ENCODE measurements at places on chromosomes 5 and 9.

- peak; percentile 5 for DNase-seq
Observed at GRCh38 chr5:96537386-96537785, 104.3 kb upstream of the PCSK1 start.

DNA sequence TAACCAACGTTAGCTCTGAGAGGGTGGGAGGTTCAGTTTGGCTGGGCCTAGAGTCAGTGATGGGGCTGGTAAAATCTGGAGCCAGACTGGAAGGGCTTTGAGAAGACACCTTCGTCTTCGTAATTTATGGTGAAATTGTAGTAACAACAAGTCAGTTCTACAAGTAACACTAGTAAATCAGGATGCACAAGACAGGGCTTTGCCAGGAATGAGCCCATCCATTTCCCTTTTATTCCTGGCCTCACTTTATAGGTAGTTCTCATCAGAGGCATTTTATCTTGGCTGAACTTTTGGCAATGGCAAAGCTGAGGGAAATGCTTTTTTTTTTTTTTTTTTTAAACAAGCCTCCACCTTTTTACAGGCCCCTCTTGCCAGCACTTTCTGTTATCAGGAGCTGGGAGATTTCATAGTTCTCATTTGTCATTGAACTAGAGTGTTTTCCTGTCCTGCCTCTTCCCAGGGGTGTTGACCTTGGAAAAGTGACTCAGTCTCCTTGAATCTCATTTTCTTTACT lies 110.5 kb upstream of the KLF4 start:
- no peak for DNase-seq

GRCh38 chr9:20481437-20481836 lies 140.9 kb downstream of the MLLT3 start:
- DNase-seq = no peak

DNA sequence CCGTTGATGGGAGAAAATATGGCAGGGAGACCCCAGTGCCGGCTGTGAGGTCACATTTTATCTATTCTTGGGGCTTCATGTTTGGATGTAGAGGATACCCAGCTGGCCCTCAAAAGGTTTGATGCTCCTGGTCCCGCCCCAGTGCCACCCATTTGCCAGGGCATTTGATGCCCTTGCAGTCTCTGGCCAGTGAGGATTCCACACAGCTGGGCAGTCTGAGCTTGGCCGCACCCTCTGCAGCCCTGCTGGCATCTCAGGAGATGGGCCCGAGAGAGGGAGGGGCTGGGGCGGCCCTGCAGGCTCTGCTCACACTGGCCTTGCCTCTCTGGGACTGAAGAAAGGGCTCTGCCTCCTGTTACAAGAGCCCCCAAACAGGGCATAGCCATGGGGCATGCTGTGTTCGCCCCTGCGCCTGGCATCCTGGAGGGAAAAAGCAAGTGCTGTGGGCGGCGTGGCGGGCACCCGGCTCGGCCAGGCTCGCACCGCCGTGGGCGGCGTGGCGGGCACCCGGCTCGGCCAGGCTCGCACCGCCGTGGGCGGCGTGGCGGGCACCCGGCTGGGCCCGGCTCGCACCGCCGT lies 27.6 kb downstream of the ADAMTSL2 start:
- DNase-seq = no peak

DNA sequence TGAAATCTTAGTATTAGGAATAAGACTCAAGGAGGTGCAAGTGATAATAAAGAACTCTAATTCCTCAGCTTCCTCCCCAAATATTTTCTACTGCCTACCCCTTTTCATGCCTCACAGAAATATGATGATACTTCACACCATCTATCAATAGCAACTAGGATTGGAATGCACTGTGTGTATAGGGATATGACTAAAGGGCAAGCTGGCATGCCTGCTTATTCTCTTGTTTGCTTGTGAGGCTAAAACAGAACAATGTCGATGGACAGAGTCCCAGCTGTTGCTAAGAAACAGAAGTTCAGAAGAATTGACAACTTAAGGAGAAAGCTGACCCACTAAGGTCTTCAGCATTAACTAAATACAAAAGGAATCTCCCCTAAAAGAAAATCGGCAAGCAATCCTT lies 9.7 kb upstream of the CHD1 start:
- DNase-seq = no peak

GRCh38 chr9:112174965-112175795 lies at the start of gene SUSD1:
Gene SUSD1, minus strand, starts transcription at chr9:112175297. Its CDS starts 62 bp downstream, at chr9:112175235.
- peak; percentile 29 for DNase-seq

- DNase-seq = no peak
Observed at GRCh38 chr5:154324033-154324432, 121.8 kb upstream of the SAP30L start.

DNA sequence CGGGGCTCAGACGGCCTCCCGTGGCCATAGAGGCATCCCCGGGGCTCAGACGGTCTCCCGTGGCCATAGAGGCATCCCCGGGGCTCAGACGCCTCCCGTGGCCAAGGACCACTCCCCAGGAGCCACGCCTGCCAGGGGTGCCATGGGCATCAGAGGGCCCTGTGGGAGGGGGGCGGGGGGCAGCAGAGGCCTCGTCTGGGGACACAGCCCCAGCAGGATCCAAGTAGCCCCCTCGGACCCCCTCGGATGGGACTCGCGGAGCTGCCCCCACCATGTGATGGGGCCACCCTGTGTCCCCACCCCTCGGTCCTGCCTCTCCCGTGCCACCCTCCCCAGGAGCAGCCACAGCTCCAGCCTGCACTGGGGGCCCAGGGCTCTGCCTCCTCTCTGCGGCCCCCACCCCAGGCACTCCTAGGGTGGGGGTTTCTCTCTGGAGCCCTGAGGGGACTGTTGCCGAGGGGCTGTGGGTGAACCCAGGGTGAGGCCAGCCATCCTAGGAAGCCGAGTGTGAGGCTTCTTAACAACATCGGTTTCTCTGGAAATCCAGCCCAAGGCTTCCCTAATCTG lies 2.5 kb downstream of the ENTPD8 start:
- no peak for DNase-seq

DNA sequence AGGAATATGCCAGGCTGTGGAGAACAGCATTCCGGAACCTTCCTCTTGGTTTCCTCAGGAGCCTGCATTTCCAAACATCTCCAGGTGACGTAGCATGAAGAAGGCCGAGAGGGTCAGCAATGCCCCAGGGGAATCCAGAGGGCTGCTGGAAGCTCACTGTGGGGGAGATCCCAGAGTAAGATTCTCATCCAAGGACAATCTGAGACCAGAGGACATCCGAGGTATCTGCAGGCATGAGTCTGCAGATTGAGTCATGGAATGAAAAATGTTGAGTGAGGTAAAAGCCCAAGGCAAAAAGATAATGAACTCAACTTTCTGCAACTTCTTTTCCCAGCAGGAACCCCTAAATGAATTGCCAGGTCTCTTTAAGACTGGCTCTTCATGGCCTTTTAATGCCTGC lies 73.5 kb downstream of the KIF4B start:
- no peak for DNase-seq

GRCh38 chr9:37575921-37576721 lies at the start of gene FBXO10:
Gene FBXO10, minus strand, starts transcription at chr9:37576380. Its CDS starts 34,612 bp downstream, at chr9:37541768.
- peak; percentile 18 for DNase-seq

DNA sequence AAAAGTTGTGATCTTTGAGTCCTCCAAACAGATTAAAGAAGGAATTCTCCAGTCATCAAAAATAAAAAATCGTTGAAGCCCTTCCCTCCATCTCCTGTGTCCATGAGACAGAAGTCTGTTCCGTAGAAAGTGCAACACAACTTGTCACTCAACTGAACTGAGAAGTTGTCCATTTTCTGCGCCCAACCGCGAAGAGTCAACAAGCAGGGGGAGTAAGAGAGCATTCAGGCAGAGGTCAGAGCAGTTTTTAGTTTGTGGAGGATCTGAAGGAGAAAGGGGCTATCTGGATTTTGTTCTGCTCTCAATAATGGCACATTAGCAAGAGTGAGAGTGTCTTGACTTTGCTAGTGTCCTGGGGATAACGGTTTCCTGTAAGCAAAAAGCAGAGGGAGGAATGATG lies 303.9 kb downstream of the ICE1 start:
- DNase-seq = no peak

- DNase-seq = no peak
Observed at GRCh38 chr5:133428072-133428660, 184.2 kb downstream of the FSTL4 start.

DNA sequence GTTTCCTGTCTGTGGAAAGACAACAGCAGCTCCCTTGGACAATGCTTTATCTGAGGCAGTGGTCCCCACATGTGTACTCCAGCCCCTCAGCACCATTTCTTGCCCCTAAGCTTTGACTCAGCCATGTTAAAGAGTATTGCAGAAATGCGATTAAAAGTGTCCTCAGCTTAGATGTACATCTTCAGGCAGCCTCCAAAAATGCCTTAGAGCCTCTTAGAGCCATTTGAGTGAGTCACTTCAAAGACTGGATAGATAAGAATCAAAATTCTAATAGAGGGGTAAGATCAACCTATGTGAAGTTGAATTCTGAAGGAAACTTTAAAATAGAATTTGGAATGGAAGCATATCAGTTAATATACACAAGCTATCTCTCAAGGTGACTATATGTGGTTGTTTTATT lies 296.3 kb downstream of the ADAMTS6 start:
- DNase-seq = no peak

GRCh38 chr5:2282034-2282690 lies 399.4 kb upstream of the IRX4 start:
- no peak for DNase-seq

GRCh38 chr5:13913962-13914361 lies 30.5 kb downstream of the DNAH5 start:
- DNase-seq = no peak

- no peak for DNase-seq
Observed at GRCh38 chr9:22157276-22157675, 148.2 kb upstream of the CDKN2B start.

DNA sequence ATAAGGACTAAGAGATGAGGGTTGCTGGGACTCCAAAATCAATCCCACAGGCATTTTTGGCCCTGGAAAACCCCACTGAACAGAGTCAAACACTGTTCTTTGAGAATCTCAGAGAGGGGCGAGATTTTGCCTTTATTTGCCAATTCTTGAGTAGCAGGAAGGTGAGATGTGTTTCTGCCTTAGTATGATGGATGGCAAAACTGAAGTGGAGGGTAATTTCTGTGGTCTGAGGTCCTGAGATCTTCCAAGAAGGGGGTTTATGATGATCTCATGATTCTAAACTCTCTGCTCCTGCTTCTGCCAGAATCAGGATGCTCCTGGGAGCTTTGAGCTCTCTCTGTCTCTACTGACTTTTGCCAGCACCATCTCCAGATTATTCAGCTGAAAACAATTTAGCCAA lies 174.8 kb upstream of the CLINT1 start:
- no peak for DNase-seq

- DNase-seq = no peak
Observed at GRCh38 chr5:14327624-14328023, 184.5 kb downstream of the TRIO start.

DNA sequence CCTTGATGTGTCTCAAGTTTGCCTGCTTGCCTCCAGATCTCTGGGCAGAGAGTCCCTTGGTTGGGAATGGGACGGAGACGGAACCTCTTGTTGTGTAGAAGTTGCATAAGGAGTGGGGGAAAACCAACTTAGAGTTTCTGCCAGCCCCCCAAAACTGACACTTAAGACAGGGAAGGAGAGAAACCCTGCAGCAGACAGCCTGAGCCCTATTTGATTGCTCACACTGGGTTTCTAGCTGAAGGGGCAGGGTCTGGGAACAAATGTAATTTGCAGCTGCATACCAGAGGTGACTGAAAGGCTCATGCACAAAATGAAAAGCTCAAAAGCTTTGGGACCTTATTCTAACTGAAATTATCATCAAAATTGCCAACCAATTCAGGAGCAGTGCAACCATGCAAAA lies 254.5 kb downstream of the RASEF start:
- DNase-seq = no peak

DNA sequence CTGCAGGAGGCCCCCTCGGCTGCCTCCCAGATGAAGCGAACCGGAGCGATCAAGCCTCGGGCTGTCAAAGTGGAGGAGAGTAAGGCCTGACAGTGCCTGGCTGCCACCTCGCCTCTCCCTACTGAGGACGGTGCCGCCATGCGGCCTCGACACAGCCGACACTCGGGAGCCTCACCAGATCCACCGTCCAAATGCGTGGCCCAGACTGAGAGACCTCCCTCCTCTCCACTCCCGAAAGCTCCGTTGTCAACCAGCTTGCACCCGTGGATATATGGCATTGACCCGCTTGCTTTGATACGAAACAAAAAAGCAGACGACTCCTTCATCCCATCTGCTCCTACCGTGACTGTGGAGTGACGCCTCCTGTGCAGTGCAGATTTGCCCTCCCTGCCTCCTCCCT lies 6.9 kb upstream of the POMT1 start:
- DNase-seq = no peak

GRCh38 chr5:5983261-5983980 lies 394.9 kb downstream of the MED10 start:
- DNase-seq = no peak
